Stimulated activated naive CD4-positive, alpha-beta T cell (primary cell): ENCODE measurements at places on chromosomes 2 and 18.
A peak's percentile ranks its signal among the peaks of the same experiment; 100 is the strongest.

DNA sequence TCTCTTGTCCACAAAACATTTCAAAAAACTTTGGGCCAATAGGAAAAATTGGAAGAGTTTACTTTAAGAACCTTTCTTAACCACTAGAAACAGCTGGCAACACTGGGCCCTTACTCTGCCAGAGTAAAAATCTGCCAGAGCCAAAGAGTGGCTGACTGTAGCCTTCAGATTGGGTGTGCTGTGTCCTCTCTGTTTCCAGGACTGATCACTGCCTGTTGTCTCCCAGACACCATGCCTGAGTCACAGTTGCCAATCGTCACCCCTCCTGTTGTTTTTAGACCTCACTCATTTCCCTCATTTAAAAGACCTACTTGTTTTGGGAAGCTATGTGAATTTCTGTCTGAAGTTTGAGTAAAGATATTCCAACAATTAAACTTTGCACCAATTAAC lies 159.1 kb downstream of the PPP1R1C start:
- no peak for DNase-seq

DNA sequence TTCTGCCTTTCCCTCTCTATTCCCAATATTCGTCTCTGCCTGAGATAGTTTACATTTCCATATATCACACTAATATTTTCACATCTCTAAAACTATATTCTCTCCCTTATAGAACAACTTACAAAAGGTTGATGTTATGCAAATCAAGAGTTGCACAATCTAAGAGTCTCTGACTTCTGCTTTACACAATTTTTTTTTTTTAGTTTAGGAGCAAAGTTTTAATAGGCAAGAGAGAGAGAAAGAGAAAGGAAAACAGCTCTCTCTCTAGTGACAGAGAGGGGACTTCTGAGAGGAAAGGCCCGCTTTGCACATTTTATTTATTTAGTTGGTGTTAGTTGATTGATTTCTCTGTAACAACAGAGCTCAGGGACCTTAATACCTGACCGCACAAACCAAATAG lies 380.2 kb downstream of the TXNL1 start:
- no peak for DNase-seq

- DNase-seq: no peak
Observed at GRCh38 chr18:48229552-48229981, 179.6 kb downstream of the ZBTB7C start.

DNA sequence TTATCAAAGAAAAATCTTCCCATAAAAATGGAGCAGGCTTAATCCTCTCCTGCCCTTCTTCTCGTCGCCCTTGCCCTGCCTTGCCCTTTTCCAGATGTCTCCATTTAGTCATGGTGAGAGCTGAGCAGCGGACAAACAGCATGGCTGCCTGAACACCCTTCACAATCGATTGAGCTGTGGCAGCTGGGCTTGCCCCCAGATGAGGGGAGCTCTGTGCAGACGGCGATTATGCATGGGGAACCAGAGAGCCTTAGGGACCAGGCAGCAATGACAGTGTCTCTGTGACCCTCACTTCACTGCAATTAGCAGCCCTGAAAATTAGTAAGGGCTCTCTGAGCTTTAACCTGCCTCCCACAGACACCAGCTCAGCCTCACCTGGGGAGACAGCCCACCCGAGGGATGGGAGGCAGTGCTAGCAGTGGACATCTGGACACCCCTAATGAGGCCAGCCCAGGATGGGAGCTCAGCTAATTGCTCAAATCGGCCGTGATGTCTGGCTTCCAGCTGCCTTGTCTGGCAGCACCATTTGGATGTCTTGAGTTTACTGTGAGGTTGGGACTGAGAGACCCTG lies 365.7 kb downstream of the TNS1 start:
- no peak for DNase-seq

- no peak for DNase-seq
Observed at GRCh38 chr18:78459668-78460067, 520.0 kb upstream of the SALL3 start.

DNA sequence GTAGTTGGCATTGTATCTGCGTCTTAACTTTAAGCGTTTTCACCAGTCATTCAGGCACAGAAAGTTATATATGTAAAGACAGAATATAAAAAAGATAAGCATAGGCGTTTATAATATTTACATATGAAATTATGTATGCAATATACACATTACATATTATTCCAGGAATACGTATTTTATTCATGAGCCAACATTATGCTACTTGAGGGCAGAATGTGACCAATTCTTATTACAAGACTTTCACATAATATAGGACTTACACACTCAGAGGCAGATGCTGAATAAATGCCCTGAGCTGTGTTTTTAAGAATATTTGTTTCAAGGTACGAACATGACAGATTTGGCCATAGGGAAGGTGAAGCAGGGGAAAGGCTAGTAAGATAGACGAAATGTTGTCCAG lies 874.7 kb downstream of the NRXN1 start:
- no peak for DNase-seq

DNA sequence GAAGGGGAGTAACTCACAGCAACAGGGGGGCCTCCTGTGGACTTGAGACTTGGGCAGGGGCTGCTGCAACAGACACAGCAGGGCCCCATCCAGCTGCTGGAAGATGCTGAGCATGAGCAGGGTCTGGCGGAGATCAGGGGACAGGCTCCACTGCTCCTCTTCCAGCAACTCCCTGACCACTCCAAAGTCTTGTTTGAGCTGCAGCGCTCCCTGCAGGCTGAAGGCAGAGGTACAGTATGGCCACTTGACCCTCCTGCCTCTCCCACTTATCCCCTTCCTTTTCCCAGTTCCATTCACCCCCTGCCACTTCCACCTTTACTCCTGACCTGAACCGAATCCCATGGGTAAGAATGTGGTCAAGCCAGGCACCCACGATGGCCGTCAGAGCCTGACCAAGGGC lies 2.4 kb upstream of the MRPL53 start:
- no peak for DNase-seq

DNA sequence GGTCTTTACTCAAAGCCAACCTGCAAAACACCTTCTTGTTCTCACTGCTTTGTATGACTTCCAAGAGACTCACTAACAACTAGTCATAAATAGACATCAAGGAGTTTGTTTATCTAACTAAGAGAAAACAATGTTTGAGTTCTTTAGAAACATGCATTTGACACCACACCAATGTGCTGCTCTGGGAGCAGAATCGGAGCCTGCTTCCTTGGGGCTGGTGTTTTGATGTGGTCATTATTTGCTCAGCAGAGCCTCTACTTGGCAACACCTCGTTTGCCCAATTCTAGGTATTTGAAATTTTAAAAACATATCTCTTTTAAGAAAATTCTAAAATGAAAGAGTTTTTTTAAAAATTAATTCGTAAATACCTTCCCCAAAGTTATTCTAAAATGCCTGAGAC lies 167.5 kb downstream of the BCL2 start:
- DNase-seq: peak; percentile 18

GRCh38 chr2:26850000-26850431 lies 2.1 kb downstream of the DPYSL5 start:
- no peak for DNase-seq

DNA sequence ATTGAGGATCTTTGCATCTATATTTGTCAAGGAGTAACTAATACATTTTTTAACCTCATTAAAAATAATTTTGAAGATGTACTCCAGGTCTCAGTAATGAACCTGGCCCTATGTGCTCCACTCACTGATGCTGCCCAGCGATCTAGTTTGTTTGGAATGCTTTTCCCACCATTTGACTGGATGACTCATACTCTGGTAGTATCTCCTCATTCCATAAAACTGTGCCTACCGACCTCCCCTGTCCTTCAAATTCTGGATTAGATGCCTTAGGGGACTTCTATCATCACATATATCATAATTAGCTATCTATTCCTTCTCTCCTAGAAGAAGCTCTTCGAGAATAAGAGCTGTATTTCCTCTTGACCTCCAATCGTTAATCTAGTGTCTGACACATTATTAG lies 83.8 kb downstream of the FAM117B start:
- DNase-seq: no peak

DNA sequence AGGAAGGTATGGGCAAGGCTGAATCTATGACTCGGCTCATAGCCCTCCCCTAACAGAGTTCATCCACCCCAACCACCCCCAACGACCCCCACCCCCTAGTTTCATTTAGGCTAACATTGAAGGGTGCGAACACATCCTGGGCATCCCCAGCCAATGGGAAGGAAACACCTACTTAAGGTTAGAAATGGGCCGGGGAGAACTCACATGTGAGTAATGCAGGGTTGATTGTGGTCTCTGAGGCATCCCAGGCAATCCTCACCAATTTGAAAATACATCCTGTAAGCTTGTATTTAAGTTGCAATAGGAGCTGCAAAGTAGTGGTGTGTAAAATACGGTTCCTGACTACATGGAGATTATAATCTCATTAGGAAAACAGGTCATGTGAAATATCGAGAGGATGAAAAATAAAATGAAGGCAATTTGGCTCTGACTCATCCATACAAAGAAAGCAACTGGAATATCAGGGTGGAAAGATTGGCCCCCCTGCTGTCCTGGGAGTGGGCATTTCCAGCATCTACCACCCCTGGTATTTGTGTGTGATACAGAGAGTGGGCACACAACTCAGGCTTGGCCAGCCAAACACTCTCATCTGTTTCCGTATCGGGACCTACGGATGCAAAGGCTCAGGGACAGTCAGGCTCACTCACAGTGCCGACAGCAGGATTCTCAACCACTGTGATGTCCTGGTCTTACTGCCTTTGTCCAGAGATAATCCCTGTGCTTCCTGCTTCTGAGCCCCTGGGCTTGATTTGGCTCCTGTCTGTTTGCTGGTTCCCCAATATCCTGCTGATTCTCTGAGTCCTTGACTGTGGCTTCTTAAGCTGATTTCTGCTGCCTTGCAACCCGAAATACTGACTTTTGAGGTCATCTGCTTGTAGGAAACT lies 90.0 kb upstream of the NCKAP5 start:
- DNase-seq: no peak

DNA sequence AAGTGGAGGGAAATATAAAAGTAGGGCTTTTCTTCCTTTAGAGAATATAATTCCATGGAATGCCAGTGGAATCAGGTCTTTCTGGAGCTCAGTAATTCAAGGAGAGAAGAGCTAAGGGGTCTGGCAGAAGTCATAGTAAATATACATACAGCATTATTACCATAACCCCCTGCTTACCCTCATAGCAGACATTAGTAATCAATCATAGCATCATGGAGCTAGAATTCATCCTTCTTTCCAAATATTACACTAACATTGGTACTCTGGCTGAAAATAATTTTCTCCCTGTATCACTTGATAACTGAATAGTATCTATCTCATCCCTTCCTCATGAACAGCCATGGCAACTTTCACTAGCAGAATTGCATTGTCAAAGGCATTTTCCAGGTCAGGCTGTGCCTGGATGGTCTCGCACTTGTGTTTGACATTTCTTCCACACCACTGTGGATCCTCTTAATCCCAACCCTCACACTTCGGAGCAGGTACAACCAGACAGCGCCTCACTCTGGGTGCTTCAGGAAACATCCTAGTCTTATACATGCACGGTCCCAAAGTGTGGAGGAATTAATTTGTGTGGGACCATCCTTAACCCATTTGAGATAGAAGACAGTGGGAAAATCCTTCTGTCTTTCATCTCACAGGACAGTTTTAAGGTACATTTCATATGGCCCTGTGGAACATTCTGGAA lies 84.2 kb upstream of the SEC11C start:
- no peak for DNase-seq

DNA sequence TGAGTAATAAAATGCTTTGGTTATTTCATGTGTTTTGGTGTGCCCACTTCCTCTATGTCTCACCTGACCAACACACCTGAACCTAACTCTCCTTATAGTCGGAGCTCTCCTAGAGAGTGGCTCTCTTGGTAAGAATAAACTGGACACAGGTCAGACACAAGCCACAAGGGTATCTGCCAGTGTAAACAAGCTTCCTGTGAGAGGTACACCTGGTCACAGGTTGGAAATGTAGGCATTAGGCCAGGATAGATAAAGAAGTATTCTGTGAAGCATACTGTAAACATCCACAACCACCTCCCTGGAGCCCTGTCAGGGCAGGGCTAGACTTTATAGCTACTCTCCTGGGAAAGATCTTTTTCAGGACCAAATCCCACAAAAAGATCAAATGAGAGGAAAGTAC lies 69.4 kb downstream of the ZDBF2 start:
- no peak for DNase-seq

DNA sequence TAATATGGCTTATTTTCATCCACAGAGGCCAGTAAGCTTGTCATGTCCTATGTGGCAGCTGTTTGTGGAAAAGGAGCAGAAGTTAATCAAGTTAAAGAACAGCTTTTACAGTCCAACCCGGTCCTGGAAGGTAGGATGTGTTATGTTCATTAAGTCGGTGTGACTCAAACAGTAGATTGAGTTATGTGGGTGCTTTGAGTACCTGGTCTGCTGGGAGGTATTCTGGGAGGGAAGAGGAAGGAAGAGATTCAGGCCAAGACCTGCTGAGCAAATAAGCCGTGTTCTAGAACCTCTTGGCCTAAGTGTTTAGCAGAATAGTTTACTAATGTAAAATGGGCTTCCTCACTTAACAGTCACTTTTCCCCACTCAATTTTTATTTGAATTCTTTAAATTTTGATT lies 96.2 kb downstream of the MYO1B start:
- no peak for DNase-seq

GRCh38 chr2:69177785-69178636 lies 165.0 kb downstream of the ANTXR1 start:
- no peak for DNase-seq

DNA sequence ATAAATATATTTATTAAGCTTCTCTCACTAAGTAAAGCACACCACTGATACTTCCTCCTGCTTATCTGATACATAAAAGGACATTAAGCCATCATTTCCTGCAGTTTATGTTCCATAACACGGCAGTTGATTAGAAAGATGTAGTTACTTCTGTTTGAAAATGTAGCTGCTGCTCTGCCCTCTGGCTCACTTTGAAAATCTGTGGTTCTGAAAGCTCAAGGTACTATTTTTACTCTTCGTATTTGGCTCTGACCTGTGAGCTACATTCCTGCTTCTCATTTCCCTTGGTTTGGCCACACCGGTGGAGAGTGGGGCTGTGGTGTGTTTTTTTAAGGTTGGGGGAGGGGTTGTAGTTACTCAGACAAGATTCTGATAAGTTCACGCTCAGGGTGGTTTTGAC lies 12.8 kb upstream of the TTN start:
- no peak for DNase-seq

DNA sequence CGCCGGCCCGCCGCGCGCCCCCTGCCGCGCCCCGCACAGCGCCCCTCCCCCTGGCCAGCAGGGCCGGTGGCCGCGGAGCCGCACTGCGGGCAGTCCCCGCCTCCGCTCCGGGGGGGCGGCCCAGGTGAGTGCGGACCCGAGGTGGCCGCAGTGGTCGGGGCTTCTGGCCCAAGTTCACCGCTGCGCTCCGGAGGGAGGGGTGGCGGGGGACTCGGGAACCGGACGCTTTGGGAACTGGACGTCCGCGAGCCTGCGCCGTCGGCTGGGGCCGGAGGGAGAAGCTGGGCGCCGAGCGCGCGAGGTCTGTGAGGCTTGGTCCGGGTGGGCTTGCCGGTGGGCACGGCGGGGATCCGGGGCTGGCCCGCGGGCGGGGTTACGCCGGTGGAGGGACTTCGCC lies 591 bp upstream of the LDLRAD4 start:
- no peak for DNase-seq

GRCh38 chr2:100924122-100924519 lies 78.0 kb upstream of the RPL31 start:
- no peak for DNase-seq
